ENCODE measurements at places on chromosomes 2 and 18. TPM values are rescaled to one million over a fixed set of nuclear protein-coding genes. Genes with fewer than 3 reads are reported as not detected.

The PID1 gene
- 0.40 TPM for total RNA-seq

The SIX2 gene
- 0.26 TPM for total RNA-seq

The CAPN13 gene
- 40.8 TPM for total RNA-seq

The SPC25 gene
- total RNA-seq: 22.4 TPM

The IL1R1 gene
- total RNA-seq: 3.8 TPM

The COL4A3 gene
- 1.4 TPM for total RNA-seq

The ADRA2B gene
- 3.5 TPM for total RNA-seq

The TUBA3D gene
- total RNA-seq: not detected

- peaks cover 36% of the 10 kb centered on the region for H3K27me3 ChIP-seq
- H3K36me3 ChIP-seq: no peaks in the 10 kb centered on the region
- peaks cover 16% of the 10 kb centered on the region for H3K4me1 ChIP-seq
- no peak overlapping the region for H3K27ac ChIP-seq
- no peak overlapping the region for H3K4me3 ChIP-seq
These were observed 3.0 kb upstream of the NMUR1 start for GRCh38 chr2:231533086-231533776.

GRCh38 chr2:101431486-101431885, 43.4 kb downstream of the RFX8 start:
- H3K4me1 ChIP-seq: peaks cover 5% of the 10 kb centered on the region
- no peak for DNase-seq
- no peaks in the 10 kb centered on the region for H3K36me3 ChIP-seq
- H3K27me3 ChIP-seq: no peaks in the 10 kb centered on the region

DNA sequence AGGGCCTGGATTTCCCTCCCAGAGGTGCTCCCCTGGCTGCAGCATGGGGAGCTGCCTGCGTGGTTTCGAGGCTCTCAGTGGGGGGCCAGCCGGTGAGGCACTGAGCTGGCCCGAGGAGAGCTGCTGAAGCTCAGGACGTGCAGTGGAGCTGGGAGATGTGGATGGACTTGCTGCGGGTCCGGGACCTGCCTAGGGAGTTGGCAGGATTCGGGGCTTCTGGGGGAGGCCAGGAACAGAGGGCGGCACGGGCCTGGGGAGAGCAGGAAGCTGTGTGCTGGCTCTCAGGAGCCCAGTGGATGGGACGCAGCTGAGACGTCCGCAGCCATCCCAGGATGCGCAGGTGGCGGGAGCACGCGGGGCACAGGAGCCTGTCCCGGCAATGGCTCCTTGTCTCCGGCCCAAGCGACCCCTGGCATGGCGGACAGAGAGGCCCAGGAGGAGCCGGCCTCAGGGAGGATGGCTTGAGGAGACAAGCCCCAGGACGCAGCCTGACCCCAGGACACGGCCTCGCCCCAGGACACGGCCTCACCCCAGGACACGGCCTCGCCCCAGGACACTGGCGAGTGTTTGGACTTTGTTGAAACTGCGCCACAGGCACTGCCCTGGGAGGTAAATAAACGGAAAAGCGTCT, 116.1 kb downstream of the NFATC1 start:
- no peak overlapping the region for H3K4me3 ChIP-seq
- no peaks in the 10 kb centered on the region for H3K27me3 ChIP-seq
- DNase-seq: peak; percentile 55
- peaks cover 12% of the 10 kb centered on the region for H3K4me1 ChIP-seq

GRCh38 chr2:55120634-55121359, 70.5 kb upstream of the RTN4 start:
- H3K4me3 ChIP-seq: no peak overlapping the region
- no peaks in the 10 kb centered on the region for H3K36me3 ChIP-seq
- H3K27ac ChIP-seq: peak overlapping the region; percentile 69
- peaks cover 10% of the 10 kb centered on the region for H3K4me1 ChIP-seq
- no peak for DNase-seq
- H3K27me3 ChIP-seq: no peaks in the 10 kb centered on the region

DNA sequence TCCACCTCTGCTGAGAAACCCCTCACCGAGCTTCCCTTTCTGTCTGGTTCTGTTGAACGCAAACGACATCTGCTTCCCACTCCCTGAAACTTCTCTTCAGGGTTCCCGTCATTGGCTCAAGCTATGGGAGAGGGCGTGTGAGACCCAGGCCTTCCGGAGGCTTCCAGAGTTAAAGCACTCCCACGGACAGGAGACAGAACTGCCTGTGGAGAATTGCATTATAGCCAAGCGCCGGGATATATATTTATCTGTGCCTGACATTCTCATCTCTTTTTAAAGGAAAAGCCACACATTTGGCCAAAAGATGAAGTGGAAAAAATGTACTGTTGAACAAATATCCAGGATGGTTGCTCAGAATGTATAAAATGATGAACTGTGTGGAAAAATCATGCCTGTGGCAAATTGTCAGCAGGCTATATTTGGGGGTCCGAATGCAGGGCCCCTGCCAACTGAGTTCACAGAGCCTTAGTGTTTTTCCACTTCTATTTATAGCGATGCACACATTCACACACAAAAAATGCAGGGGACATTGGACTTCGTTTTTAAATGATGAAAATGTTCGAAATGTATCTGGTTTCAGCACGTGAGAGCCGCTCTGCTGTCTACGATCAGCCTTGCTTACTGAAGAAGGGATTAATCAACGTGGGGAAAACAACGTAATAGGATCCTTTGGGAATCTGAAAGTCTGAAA, 59.5 kb downstream of the E2F6 start:
- no peak for DNase-seq
- H3K4me1 ChIP-seq: no peaks in the 10 kb centered on the region
- H3K4me3 ChIP-seq: no peak overlapping the region
- H3K36me3 ChIP-seq: no peaks in the 10 kb centered on the region
- H3K27me3 ChIP-seq: no peaks in the 10 kb centered on the region

GRCh38 chr18:13500869-13501542, 225.4 kb downstream of the FAM210A start:
- peaks cover 8% of the 10 kb centered on the region for H3K4me1 ChIP-seq
- H3K36me3 ChIP-seq: no peaks in the 10 kb centered on the region
- no peaks in the 10 kb centered on the region for H3K27me3 ChIP-seq
- peak overlapping the region; percentile 98 for H3K27ac ChIP-seq
- H3K4me3 ChIP-seq: no peak overlapping the region

GRCh38 chr2:50004667-50005066, 850.4 kb upstream of the FSHR start:
- H3K27ac ChIP-seq: peak overlapping the region; percentile 46
- no peak overlapping the region for H3K4me3 ChIP-seq
- H3K27me3 ChIP-seq: no peaks in the 10 kb centered on the region

- H3K4me1 ChIP-seq: peaks cover 6% of the 10 kb centered on the region
- H3K4me3 ChIP-seq: no peak overlapping the region
- no peak overlapping the region for H3K27ac ChIP-seq
These were observed 548.8 kb upstream of the ZNF804A start for GRCh38 chr2:184049566-184049965.

DNA sequence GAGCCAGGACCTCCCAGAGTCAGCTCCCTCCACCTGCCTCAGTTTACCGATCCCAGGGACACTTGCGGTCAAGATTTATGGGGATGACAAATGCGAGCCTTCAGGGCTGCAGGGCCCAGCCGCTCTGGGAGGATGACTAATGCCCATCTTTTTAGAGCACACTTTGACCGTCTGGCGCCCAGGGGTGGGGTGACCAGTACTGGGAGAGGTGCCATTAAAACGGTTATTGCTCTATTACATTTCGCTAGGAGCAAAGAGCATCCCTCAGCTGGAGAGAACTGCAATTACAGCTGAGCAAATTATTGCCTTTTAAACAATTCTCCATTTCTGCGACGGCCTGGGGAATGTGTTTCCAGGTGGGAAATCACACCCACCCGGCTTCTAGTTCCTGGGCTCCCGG, 42.6 kb upstream of the HPCAL1 start:
- H3K4me1 ChIP-seq: no peaks in the 10 kb centered on the region
- no peak overlapping the region for H3K27ac ChIP-seq
- DNase-seq: peak; percentile 15
- H3K36me3 ChIP-seq: no peaks in the 10 kb centered on the region
- no peaks in the 10 kb centered on the region for H3K27me3 ChIP-seq

- no peaks in the 10 kb centered on the region for H3K4me1 ChIP-seq
- H3K27ac ChIP-seq: no peak overlapping the region
- H3K4me3 ChIP-seq: no peak overlapping the region
- no peak for DNase-seq
- no peaks in the 10 kb centered on the region for H3K27me3 ChIP-seq
These were observed 279.6 kb downstream of the BCL11A start for GRCh38 chr2:60273836-60274235.

DNA sequence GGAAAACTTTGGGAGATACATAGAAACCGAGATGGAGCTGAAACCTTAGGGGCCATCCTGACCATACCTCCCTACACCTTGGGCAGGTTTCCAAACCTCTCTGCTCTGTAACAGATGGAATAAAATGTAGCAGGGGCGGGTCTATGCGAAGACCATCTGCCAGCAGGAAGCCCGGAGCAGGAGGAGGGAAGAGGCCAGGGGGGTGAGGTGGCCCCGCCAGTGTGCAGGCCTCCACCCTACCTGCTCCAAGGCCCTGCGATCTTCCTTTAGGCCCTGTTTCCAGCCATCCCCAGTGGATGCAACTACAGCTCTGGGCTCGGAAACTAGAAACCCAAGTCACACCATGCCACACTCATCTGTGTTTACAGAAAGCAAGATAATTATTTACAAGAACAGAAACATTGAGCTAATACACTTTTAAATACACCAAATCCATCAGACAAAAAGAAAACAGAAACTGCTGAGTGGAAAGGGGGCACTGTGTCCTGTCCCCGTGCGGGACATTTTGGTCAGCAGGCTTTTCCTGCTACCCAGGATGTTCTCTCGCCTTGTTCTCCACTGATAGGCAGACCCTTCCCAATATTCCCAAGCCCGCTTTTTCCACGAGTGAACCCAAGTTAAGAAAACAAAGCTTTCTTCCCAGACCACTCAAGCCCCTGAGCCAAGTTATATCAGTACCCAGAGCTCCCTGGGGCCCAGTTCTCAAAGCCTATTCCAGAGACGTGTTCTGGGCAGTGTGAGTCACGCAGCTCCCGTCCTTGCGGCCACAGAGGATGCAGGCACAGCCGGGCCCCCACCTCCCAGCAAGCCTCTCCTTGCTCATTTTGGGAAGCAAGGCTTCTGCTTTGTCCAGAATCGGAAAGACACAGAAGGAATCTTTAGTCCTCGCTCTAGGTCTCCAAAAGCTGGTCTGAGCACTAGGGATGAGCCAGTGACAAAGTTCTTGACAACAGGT, 17.3 kb downstream of the CIB4 start:
- no peak overlapping the region for H3K4me3 ChIP-seq
- H3K36me3 ChIP-seq: no peaks in the 10 kb centered on the region
- DNase-seq: peak; percentile 59
- no peaks in the 10 kb centered on the region for H3K4me1 ChIP-seq
- no peak overlapping the region for H3K27ac ChIP-seq

GRCh38 chr2:103285354-103285753, 523.5 kb downstream of the TMEM182 start:
- H3K27ac ChIP-seq: no peak overlapping the region
- no peaks in the 10 kb centered on the region for H3K36me3 ChIP-seq
- no peaks in the 10 kb centered on the region for H3K4me1 ChIP-seq
- DNase-seq: no peak
- H3K4me3 ChIP-seq: no peak overlapping the region

- no peaks in the 10 kb centered on the region for H3K27me3 ChIP-seq
- H3K4me3 ChIP-seq: no peak overlapping the region
- H3K36me3 ChIP-seq: peaks cover 3% of the 10 kb centered on the region
- peak; percentile 50 for DNase-seq
- H3K4me1 ChIP-seq: peaks cover under 1% of the 10 kb centered on the region
- no peak overlapping the region for H3K27ac ChIP-seq
These were observed 132.7 kb downstream of the DIS3L2 start for GRCh38 chr2:232094201-232094600.

GRCh38 chr2:155692856-155693255, 639.7 kb downstream of the NR4A2 start:
- no peak overlapping the region for H3K4me3 ChIP-seq
- peaks cover 4% of the 10 kb centered on the region for H3K4me1 ChIP-seq
- no peaks in the 10 kb centered on the region for H3K36me3 ChIP-seq
- no peaks in the 10 kb centered on the region for H3K27me3 ChIP-seq
- H3K27ac ChIP-seq: no peak overlapping the region
- no peak for DNase-seq

DNA sequence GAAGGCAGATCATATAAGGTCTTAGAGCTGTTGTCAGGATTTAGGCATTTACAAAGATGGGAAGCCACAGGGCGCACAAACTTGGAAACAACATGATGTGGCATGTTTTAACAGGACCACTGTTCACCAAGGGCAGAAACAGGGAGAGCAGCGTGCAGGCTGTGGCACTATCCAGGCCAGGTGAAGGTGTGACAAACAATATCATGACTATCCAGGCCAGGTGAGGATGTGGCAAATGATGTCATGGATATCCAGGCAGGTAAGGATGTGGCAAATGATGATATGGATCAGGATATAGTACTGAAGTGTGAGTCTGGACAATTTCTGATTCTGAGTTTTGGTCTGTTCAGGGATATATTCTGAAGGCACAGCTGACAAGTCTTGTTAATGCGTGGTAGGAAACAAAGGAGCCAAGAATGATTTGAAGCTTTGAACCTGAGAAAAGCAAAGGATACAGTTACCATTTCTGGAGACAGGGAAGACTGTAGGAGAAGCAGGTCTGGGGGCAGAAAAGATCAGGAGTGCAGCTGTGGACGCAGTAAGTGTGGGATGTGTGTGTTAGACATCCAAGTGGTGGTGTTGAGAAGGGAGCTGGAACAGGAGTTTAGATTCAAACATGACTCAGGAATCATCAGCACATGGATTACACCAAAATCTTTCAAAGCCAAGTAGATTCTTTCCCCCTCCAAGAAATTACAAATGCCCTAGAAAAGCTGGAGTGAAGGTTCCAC, 205.9 kb downstream of the TMEM163 start:
- DNase-seq: no peak
- H3K4me3 ChIP-seq: no peak overlapping the region
- H3K27me3 ChIP-seq: no peaks in the 10 kb centered on the region
- H3K4me1 ChIP-seq: no peaks in the 10 kb centered on the region
- no peaks in the 10 kb centered on the region for H3K36me3 ChIP-seq

DNA sequence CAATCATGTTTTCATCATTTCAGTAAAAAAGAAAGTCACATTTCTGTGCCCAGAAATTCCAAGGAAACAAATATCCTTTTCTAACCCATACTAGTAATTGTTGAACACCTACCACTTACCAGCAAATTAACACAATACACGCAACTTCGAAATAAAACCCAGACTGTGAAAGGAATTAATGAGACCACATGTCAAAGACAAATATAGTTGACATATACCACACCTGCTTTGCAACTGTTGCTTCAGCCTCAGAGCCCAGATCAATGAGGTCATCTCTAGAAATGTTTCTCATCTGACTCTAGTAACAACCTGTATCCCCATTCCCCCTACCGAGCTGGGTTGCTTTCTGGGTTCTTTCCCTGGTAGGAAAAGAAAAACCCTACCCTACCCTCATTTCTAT, 52.6 kb downstream of the TRIP12 start:
- no peak overlapping the region for H3K4me3 ChIP-seq
- peaks cover 53% of the 10 kb centered on the region for H3K36me3 ChIP-seq
- H3K4me1 ChIP-seq: no peaks in the 10 kb centered on the region
- no peaks in the 10 kb centered on the region for H3K27me3 ChIP-seq
- no peak for DNase-seq
